ENCODE measurements at places on chromosomes 2 and 18.

- no peak for DNase-seq
Measured at GRCh38 chr2:197633109-197633657, 42.2 kb downstream of the RFTN2 start.

DNA sequence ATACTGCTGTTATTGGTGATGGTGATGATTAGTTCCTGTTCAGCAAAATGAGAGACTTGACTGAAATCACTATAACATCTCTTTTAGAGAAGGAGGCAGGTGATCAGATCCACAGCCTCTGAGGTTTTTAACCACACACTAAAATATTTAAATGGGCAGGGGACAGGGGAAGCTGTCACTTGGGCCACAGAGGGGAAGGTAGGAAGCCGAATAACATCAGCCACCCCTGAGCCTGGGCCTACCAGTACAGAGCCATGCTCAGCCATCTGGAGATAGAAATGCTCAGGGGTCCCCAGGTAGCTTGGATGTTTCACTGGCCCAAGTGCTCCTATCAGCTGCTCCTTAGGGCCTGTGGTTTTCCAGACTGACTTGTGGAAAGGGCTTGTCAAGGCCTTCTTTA is 122.3 kb downstream of the MRO start:
- no peak for DNase-seq

GRCh38 chr2:48519593-48519992 is 10.4 kb upstream of the STON1 start:
- DNase-seq = no peak

GRCh38 chr2:227376656-227377396 is 2.3 kb downstream of the TM4SF20 start:
- DNase-seq = no peak

DNA sequence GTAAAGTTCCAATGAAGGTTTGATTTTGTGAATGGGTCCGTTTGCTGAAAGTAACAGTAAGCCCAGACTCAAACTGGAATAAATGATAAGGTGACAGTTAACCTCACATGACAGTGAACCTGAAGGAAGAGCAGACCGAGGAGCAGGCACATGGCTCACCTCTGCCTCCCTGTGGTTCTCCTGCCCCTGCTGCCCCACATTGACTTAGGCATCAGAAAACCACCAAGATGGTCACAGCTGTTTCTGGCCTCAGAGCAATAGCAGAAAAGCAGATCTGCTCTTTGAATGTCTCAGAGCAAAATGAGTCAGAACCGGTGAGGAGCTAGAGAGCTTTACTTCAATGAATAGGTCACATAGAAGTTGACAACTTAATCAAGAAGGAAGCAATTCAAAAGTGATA is 487.6 kb downstream of the METTL4 start:
- no peak for DNase-seq
